Sciatic nerve (tissue), 2 donors: ENCODE measurements at places on chromosomes 4 and X.

DNA sequence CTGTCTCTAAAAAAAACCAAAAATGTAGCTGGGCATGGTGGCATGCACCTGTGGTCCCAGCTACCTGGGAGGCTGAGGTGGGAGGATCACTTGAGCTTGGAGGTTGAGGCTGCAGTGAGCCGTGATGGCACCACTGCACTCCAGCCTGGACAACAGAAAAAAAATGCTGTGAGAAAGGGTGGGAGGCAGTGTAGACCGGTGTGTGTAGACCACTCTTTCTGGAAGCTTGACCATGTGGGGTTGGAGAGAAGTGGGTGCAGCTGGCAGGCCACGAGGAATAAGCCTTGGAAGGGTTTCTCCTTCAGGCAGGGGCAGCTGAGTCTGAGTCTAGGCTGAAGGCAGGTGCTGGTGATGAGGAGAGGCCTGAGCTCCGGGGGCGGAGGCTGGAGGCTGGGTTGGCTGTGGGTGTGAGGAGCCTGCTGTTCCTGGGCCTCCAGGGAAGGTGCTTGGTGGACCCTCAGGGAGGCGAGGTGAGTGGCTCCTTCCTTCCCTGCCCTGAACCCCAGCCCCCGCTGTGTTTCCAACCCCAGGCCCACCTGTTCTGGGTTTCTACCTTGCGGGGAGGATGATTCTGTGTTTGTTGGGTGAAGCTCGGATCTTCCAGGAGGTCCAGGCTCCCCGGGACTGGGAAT is 9.3 kb upstream of the TBC1D14 start:
- DNase-seq, result no peak

- no peak for DNase-seq
These were observed 24.4 kb downstream of the CFAP99 start for GRCh38 chr4:2443061-2443730.

GRCh38 chrX:15816886-15817285 is 26.6 kb downstream of the ZRSR2 start:
- no peak for DNase-seq

GRCh38 chr4:57219431-57219830 is 109.2 kb upstream of the IGFBP7 start:
- no peak for DNase-seq

GRCh38 chrX:134444681-134445080 is 15.3 kb upstream of the HPRT1 start:
- DNase-seq, result no peak
